B cell (primary cell): ENCODE measurements at places on chromosomes 3 and 15. TPM values are rescaled to one million over a fixed set of nuclear protein-coding genes. Genes with fewer than 3 reads are reported as not detected.

- DNase-seq = no peak
Observed at GRCh38 chr3:182393151-182393550, 400.2 kb upstream of the ATP11B start.

- DNase-seq = no peak
Observed at GRCh38 chr3:179436517-179436916, 14.8 kb downstream of the GNB4 start.

DNA sequence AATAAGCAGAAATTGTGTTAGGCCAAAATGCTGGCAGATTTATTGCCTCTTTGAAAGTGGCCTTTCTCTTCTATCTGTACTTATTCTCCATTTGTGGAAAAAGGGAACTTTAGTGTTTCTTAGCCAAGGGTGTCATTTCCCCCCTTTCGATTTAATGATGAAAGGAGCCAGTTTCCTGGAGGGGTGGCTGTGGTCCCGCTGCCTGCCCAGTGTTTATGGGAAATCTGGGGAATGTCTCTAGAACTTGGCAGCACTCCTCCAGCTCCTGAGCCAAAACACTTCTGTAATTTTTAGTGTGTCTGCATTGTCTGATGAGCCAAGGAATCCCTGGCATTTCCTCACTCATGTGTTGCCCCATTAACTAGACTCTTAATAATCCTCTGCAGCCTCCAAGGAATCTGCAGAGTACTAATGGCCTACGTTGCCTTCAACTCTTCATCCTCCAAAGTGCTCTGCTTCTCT is 448.8 kb downstream of the GRM7 start:
- DNase-seq = no peak

GRCh38 chr3:197398286-197398878 is 100.0 kb upstream of the DLG1 start:
- DNase-seq = no peak

GRCh38 chr3:6799264-6799915 is 61.5 kb upstream of the GRM7 start:
- peak; percentile 58 for DNase-seq

GRCh38 chr15:62071711-62072308 is 5.0 kb downstream of the C2CD4A start:
- DNase-seq = peak; percentile 67

DNA sequence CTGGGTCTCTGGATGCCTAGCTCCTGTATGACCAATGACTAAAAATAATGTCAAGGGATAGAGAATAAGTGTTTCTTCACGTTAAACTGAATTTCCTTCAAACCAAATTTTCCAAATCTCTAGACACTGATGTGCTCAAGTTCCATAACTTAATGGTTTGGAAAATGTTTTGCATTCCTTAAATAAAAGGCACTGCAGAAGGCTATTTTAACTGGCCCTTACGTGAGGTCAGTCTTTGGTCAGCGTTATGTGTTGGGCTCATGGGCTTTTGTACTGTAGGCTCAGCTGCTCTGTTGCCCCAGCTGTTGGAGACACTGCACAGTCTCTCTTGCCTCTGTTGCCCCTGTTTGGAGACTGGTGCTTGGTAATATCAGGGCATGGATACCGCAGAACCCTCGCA is 188.5 kb downstream of the TPRG1 start:
- no peak for DNase-seq

- peak; percentile 92 for DNase-seq
Observed at GRCh38 chr3:196192036-196192523, 19.1 kb downstream of the ZDHHC19 start.

- DNase-seq = no peak
Observed at GRCh38 chr3:189311521-189311920, 139.8 kb downstream of the TPRG1 start.

DNA sequence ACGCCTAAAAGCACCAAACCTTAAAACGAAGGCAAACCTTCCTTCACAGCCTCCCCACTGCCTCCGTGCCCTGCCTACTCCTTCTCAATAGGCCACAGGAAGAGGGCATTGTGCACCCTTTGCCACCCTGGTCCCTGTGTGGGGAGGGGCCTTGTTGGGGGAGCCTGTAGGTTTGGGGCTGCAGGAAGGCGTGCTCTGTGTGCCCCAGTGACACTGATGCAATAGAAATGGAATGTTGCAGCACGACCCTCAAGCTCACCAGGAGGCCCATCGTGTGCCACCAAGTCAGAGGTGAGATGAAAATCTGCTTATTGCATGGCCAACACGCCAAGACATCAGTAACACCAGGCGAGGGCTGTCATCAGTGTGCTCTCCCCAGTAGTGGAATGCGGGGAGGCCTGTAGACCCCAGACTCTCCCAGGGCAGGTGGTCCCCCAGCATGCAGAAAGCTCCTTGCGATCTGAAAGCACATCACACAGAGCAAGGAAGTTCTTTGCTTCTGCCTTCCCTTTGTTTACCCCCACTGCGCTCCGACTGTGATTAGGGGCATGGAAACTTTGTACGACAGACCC is 86.2 kb downstream of the ASB7 start:
- no peak for DNase-seq

- DNase-seq = no peak
Observed at GRCh38 chr3:141789281-141789680, 26.1 kb downstream of the GRK7 start.

DNA sequence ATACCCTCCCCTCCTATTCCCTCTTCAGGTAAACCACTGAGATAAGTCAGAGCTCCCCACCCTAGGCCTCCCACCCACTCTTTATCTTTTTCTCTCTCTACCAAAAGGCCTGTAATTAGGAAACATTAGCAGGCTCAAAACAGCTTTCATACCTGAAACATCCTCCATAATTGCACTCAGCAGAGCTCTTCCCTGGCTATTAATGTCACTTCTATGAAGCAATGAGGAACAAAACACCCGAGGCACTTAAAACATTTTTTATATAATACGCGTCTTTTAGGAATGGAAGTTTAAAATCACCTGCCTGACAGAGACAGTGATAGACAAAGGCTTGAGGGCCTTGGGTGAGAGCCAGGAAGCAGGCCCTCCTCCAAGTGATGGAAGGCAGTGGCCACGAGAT is 138.9 kb downstream of the EPHB1 start:
- DNase-seq = no peak

DNA sequence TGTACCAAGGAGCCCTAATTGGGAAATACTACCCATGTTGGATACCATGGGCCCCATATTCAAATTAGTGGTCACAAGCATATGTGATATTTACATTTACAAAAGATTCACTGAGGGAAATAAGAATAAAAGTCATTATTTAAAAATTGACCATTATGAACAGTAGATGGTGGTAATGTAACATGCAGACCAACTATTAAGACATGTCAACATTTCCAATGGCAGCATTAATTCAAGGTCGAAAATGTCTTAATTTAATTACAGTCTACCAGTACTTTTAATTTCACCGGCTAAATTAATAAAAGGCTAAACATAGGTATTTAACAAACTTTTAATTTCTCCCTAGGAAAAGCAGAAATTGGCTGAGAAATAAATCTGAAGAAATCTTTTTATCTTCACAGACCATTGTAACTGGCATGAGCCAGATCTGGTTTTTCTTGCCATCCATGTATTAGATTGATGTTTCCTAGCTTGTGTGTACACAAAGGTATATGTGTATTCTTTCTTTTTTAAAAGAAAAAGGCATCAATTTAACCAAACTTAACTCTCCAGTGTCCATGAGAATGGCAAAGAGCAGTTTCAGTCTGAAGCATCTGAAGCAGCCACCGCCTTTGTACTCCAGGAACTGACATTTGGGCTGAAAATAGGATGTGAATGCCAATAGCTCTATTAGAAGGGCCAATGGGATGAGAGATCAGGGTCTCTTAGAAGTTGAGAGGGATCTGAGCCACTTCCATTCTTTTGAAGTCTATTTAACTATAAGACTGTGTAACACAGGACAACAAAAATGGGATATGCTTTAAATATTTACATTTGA is 26.6 kb downstream of the NEK11 start:
- DNase-seq = no peak

The GJD2 gene
- not detected in 2 replicates for polyA plus RNA-seq
